ENCODE measurements at places on chromosomes 12 and 14.

DNA sequence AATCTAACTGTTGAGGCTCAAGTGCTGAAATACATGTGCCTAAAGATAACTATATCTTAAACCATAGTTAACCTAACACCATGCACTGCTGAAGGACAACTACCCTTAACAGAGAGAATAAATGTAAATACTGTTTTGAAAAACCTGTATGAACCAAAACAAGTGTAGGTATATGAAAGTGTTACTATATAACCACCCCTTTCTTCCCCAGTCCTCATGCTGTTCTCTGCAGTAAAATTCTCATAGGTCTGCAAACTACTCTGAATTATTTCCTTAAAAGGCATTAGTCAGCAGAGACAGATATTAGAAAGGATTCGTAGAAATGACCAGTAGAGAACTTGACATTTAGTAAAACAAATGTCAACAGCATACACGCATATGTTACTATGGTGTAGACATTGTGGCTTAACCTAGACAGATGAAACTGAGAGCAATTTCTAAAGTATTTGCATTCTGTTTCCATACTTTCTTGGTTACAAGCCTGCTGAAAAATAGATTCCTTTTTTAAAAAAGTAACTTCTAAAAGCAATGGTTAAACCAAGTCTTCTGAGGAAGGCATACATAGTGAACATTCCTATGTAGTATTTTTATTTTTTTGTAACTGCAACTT is 13.9 kb downstream of the CSRP2 start:
- H3K36me3 ChIP-seq: peaks cover 19% of the 10 kb centered on the region
- H3K4me1 ChIP-seq: peaks cover 21% of the 10 kb centered on the region
- H3K4me3 ChIP-seq: no peak overlapping the region
- no peaks in the 10 kb centered on the region for H3K27me3 ChIP-seq
- peak overlapping the region; percentile 29 for H3K27ac ChIP-seq
- no peak for DNase-seq

- H3K36me3 ChIP-seq: no peaks in the 10 kb centered on the region
- no peaks in the 10 kb centered on the region for H3K27me3 ChIP-seq
- DNase-seq: no peak
- H3K4me3 ChIP-seq: no peak overlapping the region
Measured at GRCh38 chr12:93108985-93109384, 179.9 kb upstream of the EEA1 start.

DNA sequence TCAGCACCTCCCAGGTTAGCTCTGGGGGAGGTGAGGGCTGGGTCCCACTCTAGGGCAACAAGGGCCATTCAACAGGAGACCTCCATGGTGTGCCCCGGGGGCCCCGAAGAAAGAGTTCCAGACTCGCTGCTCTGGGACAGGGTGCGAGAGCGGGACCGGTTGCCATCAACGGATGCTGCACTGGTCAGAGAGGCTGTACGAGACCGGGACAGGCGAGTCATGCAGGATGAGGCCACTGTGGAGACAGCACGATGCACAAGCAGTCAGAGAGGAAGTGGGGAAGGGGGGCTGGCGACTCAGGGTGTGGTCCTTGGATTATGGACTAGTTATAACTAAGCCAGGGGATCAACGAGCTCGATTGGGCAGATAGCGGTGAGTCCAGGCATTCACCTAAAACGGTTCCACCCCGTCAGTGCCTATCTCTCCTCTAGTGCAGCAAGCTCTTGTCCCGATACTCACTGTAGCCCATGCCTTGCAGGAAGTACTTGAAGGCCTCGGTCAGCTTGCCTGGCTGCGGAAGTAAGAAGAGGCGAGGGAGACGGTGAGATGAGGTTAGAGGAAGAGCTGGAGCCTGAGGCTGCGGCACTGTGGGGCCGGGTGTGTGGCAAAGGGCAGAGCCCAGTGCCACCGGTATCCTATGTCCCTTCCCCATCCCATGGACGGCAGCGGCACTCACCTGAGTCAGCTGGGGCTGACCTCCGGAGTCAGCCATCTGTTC is 7.2 kb downstream of the NDRG2 start:
- DNase-seq: no peak
- H3K27ac ChIP-seq: no peak overlapping the region
- H3K27me3 ChIP-seq: no peaks in the 10 kb centered on the region
- no peak overlapping the region for H3K4me3 ChIP-seq
- no peaks in the 10 kb centered on the region for H3K4me1 ChIP-seq

GRCh38 chr14:62896932-62897456 is 148.3 kb downstream of the KCNH5 start:
- H3K4me1 ChIP-seq: no peaks in the 10 kb centered on the region
- no peak overlapping the region for H3K4me3 ChIP-seq
- H3K27me3 ChIP-seq: no peaks in the 10 kb centered on the region
- no peaks in the 10 kb centered on the region for H3K36me3 ChIP-seq

DNA sequence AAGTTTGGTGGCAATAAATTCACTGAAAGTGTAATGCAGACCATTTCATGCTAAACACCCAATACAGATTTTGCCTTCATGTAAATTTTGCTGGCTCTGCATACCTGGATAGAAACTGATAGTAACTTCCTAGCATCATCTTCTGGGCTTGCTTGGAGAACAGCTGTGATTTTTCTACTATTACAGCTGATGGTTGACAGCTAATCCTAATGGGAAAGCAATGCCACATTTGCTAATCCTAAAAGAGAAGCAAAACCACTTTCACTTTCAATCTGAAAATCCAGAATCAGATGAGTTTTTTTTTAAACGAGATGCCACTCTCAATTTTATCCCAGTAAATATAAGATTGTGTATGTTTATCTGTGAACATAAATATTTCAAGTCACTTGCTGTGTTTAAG is 1035.9 kb downstream of the TRHDE start:
- H3K27me3 ChIP-seq: no peaks in the 10 kb centered on the region
- no peak for DNase-seq
- H3K36me3 ChIP-seq: no peaks in the 10 kb centered on the region
- H3K4me1 ChIP-seq: no peaks in the 10 kb centered on the region

GRCh38 chr12:5524116-5524768 is 92.3 kb downstream of the NTF3 start:
- H3K4me1 ChIP-seq: no peaks in the 10 kb centered on the region
- H3K27me3 ChIP-seq: no peaks in the 10 kb centered on the region
- no peak overlapping the region for H3K4me3 ChIP-seq

DNA sequence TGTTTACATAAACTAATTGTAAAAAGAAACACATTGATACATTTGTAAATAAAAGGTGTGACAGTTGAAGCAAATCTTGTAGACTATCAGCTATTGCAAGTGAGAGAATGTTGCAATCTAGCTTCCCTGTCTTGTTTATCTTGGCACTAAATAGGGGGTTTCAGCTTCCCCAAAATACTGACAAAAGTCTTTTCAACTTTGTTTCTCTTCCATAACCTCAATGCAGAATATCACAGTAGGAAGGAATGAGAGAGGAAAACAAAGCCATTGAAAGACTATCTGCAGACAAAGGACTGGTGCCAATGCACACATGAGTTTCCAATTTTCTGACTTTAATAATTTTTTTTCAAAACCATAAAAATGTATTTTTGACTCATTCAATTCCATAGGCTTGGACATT is 886.2 kb upstream of the MGAT4C start:
- no peaks in the 10 kb centered on the region for H3K36me3 ChIP-seq
- no peaks in the 10 kb centered on the region for H3K4me1 ChIP-seq
- H3K27me3 ChIP-seq: no peaks in the 10 kb centered on the region

- H3K4me3 ChIP-seq: no peak overlapping the region
- no peaks in the 10 kb centered on the region for H3K4me1 ChIP-seq
- no peak overlapping the region for H3K27ac ChIP-seq
- DNase-seq: peak; percentile 35
- H3K27me3 ChIP-seq: peaks cover 77% of the 10 kb centered on the region
Measured at GRCh38 chr12:132448463-132448820, 41.5 kb upstream of the FBRSL1 start.

- H3K27me3 ChIP-seq: no peaks in the 10 kb centered on the region
- H3K4me3 ChIP-seq: peak within 1 kb of the TSS; percentile 83
- peak within 1 kb of the TSS; percentile 96 for H3K27ac ChIP-seq
- peaks cover 10% of the 10 kb centered on the region for H3K36me3 ChIP-seq
- H3K4me1 ChIP-seq: peaks cover 36% of the 10 kb centered on the region
Measured at GRCh38 chr14:67674480-67675218, at the start of gene VTI1B. VTI1B (minus strand) TSS chr14:67674632; CDS start chr14:67674489, 143 bp downstream.

GRCh38 chr12:68866950-68867349 is 59.0 kb downstream of the MDM2 start:
- no peaks in the 10 kb centered on the region for H3K27me3 ChIP-seq
- DNase-seq: no peak

- H3K27ac ChIP-seq: no peak overlapping the region
- no peak for DNase-seq
- no peak overlapping the region for H3K4me3 ChIP-seq
- H3K36me3 ChIP-seq: peaks cover 4% of the 10 kb centered on the region
- no peaks in the 10 kb centered on the region for H3K4me1 ChIP-seq
Measured at GRCh38 chr12:12548713-12549112, 13.9 kb downstream of the DUSP16 start.

DNA sequence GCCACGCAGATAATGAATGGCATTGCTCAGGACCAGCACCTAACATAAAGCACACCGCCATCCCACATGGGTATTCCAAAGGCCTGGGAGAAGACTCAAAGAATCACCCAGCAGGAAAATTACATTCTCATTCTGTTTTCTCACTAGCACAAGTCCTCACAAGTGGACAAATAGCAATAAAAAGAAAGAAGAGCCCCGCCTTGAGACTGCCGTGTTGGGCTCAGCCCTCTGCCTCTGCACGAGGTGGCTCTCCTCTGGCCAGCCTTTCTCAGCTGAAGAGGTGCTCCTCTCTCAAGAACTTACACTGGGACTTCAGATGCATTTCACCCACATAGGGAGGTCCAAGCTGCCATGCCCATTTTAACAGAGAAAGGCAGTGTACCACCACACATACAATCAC is 207.5 kb downstream of the SPTSSA start:
- DNase-seq: no peak
- H3K4me3 ChIP-seq: no peak overlapping the region
- H3K36me3 ChIP-seq: no peaks in the 10 kb centered on the region
- no peak overlapping the region for H3K27ac ChIP-seq
- no peaks in the 10 kb centered on the region for H3K27me3 ChIP-seq

GRCh38 chr14:95039993-95040348 is 117.4 kb downstream of the DICER1 start:
- no peak overlapping the region for H3K27ac ChIP-seq
- H3K4me3 ChIP-seq: no peak overlapping the region
- no peaks in the 10 kb centered on the region for H3K27me3 ChIP-seq
- peaks cover 16% of the 10 kb centered on the region for H3K4me1 ChIP-seq

- H3K4me3 ChIP-seq: peak overlapping the region; percentile 41
- H3K27me3 ChIP-seq: peaks cover 5% of the 10 kb centered on the region
- no peaks in the 10 kb centered on the region for H3K36me3 ChIP-seq
- H3K27ac ChIP-seq: no peak overlapping the region
- DNase-seq: no peak
Measured at GRCh38 chr14:20624495-20625070, 16.9 kb downstream of the OR6S1 start.

- H3K27ac ChIP-seq: peak overlapping the region; percentile 5
- no peaks in the 10 kb centered on the region for H3K4me1 ChIP-seq
- H3K4me3 ChIP-seq: no peak overlapping the region
- DNase-seq: no peak
- H3K27me3 ChIP-seq: no peaks in the 10 kb centered on the region
Measured at GRCh38 chr14:35215110-35215813, 76.9 kb upstream of the PSMA6 start.

GRCh38 chr14:94404561-94404960 is 16.2 kb upstream of the SERPINA1 start:
- no peak overlapping the region for H3K4me3 ChIP-seq
- no peaks in the 10 kb centered on the region for H3K27me3 ChIP-seq
- DNase-seq: no peak
- no peaks in the 10 kb centered on the region for H3K36me3 ChIP-seq

GRCh38 chr14:106811162-106811561 is 1284.8 kb downstream of the TMEM121 start:
- H3K4me1 ChIP-seq: no peaks in the 10 kb centered on the region
- DNase-seq: no peak
- no peaks in the 10 kb centered on the region for H3K36me3 ChIP-seq
- H3K4me3 ChIP-seq: no peak overlapping the region
- no peak overlapping the region for H3K27ac ChIP-seq

DNA sequence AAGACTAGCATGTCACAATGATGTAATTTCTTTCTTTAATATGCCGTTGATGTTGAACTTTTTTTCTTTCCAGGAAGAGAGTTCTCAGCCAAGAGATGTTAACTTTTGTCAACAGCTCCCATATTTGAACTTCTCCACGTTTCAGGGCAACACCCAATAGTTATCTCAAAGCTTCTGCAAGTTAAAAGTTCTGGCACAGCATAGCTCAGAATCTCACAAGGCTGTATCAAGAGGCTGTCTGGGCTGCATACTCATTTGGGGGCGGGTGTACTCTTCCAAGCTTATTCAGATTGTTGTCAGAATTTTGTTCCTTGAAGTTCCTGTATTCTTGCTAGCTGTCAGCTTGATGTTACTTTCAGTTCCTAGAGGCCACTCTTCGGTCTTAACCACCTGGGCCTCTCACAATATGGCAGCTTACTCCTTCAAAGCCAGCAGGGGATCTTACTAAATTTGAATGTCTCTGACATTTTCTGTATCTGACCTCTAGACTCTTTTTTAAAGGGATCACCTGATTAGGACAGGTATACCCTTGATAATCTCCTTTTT is 38.9 kb downstream of the KCNC2 start:
- no peaks in the 10 kb centered on the region for H3K4me1 ChIP-seq
- no peaks in the 10 kb centered on the region for H3K36me3 ChIP-seq
- no peaks in the 10 kb centered on the region for H3K27me3 ChIP-seq
- H3K4me3 ChIP-seq: no peak overlapping the region
- H3K27ac ChIP-seq: no peak overlapping the region

- H3K27ac ChIP-seq: no peak overlapping the region
- no peaks in the 10 kb centered on the region for H3K27me3 ChIP-seq
- H3K4me3 ChIP-seq: no peak overlapping the region
- H3K4me1 ChIP-seq: peaks cover 14% of the 10 kb centered on the region
- no peak for DNase-seq
Measured at GRCh38 chr14:61461808-61462275, 140.5 kb downstream of the PRKCH start.

DNA sequence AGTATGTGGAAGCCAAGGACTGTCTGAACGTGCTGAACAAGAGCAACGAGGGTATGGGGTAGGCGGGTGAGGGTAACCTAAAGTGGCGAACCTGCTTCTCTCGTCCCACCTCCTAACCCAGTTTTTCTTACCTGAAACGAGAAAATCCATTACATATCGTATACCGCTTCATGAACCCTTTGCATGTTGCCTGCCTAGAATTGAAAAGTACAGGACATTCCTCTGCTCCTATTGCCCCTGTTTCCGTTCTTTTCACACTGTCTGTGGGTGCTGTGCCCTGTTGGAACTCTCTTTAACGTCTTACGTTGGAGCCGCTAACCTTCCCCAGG is 513 bp downstream of the PFDN5 start:
- peaks cover 10% of the 10 kb centered on the region for H3K36me3 ChIP-seq
- peaks cover 52% of the 10 kb centered on the region for H3K4me1 ChIP-seq
- no peaks in the 10 kb centered on the region for H3K27me3 ChIP-seq
- peak overlapping the region; percentile 82 for H3K27ac ChIP-seq

- no peak overlapping the region for H3K27ac ChIP-seq
- no peak for DNase-seq
Measured at GRCh38 chr12:100688451-100688864, 106.1 kb upstream of the ANO4 start.

Measured in tibial artery (tissue), 4 donors.